ENCODE measurements at places on chromosomes 6 and 20.
A peak's percentile ranks its signal among the peaks of the same experiment; 100 is the strongest.

DNA sequence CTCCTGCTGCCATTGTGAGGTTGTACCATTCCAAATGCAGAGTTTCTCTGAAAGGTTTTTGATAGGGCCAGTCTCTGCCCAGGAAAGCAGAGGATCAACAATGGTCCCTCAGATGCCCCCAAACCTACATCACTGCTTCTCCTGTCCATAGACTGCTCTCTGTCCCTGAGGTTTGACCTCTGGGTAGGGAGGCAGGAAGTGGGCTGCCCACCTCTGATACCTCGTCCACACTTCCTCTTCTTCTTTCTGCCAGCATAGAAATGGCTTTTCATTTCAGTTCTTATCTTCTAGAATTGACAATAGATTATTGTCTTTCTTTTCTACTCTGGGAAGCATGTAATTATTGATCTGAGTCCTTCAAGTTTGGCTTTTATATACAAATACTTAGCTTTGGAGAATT, 170.6 kb downstream of the TRMT11 start:
- DNase-seq = no peak

- no peak for DNase-seq
These were observed 121.2 kb upstream of the AKAP12 start for GRCh38 chr6:151118461-151119123.

DNA sequence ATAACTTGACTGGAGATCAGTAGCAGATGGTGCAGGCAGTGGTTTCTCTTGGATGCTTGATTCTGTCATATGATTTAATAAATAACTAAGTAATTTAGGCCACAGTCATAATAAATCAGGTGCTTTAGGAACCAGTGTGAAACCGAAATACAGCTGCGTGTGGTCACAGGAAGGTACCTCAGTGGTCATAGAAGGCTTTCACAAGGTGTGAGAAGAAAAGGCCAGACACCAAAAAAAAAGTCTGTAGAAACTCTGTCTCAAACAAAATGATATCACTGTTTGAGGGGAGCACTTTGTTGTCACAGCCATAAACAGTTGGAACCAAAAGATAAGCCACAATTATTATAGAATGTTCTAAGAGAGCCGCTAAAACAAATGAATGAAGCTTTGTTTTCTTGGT, 56.5 kb downstream of the ARMC2 start:
- DNase-seq = no peak

GRCh38 chr6:3750317-3751076, 1.0 kb downstream of the PXDC1 start:
- DNase-seq = no peak

DNA sequence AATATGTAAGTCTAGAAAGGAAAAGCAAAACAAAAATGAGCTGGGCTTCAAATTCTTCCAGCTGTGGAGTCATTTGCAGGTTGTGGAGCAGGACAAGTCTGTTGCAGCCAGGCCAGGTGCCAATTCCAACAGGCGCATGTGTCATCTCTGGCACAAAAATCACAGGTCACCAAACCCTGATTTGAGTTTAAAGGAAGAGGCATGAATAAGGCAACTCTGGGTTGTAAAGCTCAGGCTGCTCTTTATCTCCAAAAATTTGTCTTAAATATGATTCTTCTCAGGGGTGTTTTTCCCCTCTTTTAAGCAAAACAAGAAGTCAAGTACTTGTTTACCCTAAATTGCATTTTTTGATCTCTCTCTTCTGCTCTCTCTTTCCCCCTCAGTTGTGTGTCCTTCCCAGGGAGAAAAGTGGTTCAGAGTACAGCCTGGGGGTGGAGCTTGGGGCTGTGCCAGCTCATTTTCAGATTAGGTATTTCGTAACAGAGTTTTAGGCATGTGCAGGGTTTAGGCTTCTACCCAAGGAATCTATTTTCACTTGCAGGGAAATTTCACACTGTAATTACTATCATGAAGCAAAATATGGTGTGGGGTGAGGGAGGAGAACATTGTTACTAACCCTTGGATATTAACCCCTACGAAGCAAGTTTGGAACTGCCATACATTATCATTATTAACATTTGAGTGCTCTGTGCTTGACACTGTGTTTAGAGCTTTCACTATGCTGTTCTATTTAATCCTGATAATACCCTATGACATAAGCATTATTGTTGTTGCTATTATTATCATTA, 8.3 kb upstream of the NCOA3 start:
- peak; percentile 27 for DNase-seq

Measured in stimulated activated CD8-positive, alpha-beta memory T cell treated with anti-CD3 and anti-CD28 coated beads, Interleukin-7, amount 100 ng/mL, for 1 hour (primary cell).